ENCODE measurements at places on chromosomes 4 and X.

DNA sequence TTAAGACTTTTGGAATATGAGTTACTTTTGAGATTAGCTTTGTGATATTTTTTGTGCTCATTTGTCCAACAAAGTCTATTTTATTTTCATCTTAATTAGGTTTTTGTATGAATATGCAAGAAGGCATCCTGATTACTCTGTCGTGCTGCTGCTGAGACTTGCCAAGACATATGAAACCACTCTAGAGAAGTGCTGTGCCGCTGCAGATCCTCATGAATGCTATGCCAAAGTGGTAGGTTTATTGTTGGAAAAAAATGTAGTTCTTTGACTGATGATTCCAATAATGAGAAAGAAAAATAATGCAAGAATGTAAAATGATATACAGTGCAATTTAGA, 10.8 kb downstream of the ALB start:
- no peak for DNase-seq

DNA sequence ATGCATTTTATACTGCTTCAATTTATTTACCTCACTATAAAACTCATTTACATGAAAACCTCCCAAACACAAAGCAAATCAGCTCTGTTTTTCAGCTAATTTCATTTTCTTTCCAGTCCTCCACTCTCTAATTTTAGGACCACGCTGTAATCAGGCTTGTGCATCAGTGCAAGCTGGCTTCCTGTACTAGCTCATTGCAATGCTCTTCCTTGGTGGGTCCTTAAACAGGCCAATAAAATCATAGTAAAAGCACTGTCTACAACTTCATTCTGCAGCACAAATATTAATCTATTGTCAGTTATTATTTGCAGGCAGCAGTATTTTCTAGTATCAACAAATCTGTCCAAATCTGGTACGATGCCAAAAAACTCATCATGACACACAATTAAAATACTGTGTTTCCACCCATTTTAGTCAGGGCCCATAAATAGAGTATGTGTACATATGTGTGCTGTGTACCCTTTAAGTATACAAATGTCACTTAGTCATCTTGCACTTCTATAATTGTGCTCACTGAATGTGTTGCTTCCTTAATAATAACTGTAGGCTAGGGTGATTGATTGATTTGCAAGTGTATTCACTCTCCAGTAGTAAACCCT, 178.2 kb upstream of the HCCS start:
- DNase-seq, result no peak

GRCh38 chr4:13523591-13524503, 20.5 kb downstream of the NKX3-2 start:
- DNase-seq, result no peak

- peak; percentile 7 for DNase-seq
Observed at GRCh38 chrX:152904151-152905080, 6.5 kb downstream of the ZNF185 start.

DNA sequence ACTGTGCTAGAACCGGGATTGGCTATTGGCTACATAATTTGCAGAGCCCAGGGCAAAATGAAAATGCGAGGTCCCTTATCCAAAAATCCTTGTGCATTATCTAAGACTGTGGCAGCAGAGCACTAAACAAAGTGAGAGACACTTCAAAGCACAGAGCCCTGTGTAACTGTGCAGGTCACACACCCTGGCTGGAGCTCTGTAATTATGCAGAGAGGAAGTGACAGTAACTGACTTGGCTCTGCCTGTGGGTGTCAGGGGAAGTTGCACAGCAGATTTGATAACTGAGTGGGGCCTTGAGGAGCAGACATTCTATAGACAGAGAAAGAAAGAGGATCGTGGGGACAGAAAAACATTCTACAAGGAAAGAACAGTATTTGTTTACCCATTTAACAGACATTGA, 173.5 kb upstream of the FMR1 start:
- no peak for DNase-seq

DNA sequence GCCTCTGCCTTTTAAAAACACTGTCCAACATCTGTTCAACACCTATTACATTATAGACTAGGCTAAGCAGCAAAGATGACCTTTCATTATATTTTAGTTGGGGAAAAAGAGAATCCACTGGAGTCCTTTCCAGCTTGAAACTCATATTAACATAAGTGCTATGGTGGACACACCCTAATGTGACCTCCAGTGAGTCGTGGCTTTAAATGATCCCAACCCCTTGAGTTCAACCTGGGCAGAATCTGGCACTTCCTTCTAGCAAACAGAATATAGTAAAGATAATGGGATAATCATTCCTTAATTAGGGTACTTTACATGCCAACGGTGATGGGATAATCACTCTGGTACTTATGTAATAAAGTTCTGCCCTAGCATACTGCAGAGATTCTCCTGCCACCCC, 162.6 kb downstream of the MAB21L2 start:
- DNase-seq, result no peak

GRCh38 chr4:15665753-15666365, 10.7 kb upstream of the FBXL5 start:
- no peak for DNase-seq
